NCI-H345 (cell line): ENCODE measurements at places on chromosomes 2 and 18.

DNA sequence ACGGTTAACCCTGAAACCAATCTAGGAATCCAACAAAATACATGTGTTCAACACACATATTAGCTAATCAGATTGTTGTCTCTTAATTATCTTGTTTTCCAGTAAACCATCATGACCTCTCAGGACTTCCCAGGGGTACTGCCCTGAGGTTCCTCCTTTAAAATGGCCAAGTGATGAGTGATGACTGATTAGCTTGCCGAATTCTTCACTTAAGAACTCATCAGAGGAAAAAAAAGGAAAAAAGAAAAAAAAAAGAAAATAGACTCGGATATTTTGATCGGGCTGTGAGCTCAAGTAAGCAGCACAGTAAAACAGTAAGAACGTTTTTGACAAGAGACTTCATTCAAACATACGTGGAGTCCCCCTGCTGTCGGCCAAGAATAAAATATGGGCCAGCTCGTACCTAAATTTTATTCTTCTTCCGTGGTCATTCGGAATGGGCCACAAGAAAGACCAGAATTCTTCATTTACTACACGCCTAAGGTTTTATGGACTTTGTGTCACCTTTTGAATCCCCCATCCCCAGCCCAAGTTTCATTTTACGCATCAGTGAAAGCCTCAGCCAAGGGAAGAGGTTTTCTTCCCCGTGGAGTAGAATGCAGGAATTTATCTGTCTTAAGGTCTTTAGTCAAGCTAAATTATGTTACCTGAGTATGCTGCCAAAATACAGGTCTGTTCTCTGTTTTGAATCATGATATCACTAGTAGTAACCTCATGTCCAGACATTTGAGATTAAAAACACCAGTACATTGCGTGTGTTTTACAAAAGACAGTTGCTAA, 40.5 kb downstream of the COLEC12 start:
- no peak for DNase-seq

- DNase-seq: no peak
These were observed 504.7 kb downstream of the KCNJ3 start for GRCh38 chr2:155203178-155203577.

- no peak for DNase-seq
These were observed 998.0 kb upstream of the CDH2 start for GRCh38 chr18:29174891-29175290.

- no peak for DNase-seq
These were observed 57.2 kb downstream of the TTC39C start for GRCh38 chr18:24071779-24072178.

GRCh38 chr18:52465391-52465790, 125.4 kb downstream of the DCC start:
- DNase-seq: no peak

DNA sequence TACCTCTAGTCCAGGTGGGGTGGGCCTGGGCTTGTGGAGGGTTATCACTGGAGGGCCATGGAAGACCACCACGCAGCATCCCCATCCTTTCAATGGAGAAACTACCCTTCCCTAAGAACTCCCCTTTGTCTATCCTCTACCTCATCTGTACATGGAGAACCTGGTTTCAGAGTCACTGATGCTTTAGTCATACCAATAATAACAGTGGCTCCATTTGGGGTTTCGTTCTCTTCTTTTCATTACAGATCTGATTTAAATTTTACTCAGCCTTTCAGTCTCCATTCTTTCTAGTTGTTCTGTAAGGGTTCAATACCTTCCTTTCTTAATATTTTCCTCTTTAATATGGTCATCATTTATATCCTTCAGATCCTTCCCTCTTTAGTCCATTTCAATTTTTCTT, 54.6 kb upstream of the ZFP36L2 start:
- DNase-seq: no peak

DNA sequence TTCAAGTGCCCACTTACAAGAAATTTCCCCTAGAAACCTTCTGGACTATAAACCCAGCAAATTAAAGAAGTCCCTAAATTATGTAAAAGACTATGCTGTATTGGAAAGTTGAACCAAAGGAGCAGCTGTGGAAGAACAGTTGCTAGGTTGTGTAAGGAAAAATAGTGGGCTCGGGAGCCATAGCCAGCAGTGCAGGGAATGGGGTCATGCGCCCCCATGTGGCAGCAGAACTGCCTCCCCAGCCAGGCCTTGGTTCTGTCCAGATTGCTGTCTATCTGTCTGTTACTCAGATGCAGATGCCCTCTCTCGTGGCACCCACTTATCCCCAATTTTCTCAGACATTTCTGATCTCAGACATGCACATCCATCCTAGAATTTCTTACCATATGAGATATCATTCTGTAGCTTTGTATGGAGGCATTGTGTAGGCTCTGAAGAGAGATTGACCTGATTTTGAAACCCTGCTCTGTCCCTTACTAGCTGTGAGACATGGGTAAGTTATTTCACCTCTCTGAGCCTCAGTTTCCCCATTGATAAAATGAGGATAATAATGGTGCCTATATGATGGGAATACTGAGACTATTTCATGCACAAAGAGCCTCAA, 258.3 kb downstream of the SS18 start:
- DNase-seq: peak; percentile 16

DNA sequence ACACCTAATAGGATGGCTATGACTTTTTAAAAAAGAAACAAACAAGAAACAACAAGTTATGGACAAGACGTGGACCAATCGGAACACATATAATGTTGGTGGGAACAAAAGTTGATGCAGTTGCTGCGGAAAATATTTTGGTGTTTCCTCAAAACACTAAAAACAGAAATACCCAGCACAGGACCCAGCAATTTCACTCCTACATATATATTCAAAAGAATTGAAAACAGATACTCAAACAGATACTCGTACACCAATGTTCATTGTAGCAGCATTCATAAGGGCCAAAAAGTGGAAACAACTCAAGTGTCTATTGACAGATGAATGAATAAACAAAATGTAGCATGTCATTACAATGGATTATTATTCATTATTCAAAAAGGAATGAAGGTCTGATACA, 12.1 kb downstream of the CCDC141 start:
- DNase-seq: no peak

DNA sequence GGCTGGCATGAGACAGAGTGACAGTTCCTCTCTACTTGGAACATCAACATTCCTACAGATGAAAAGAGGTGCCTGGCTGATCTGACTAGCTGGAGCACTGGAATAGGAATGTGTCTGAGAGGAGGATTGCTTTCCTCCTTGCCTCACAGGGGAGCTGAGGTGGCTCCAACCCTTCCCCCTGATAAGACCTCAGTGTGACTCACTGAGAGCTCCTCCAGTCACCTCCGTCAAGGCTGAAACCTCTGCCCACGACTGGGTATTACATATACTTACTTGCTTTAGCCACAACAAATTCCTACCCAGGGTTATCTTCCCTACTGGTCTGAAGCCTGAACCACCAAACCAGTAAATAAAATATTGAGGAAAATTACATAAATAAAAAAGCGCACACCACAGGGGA, 342.7 kb upstream of the REG3G start:
- no peak for DNase-seq

GRCh38 chr2:14232217-14232616, 400.3 kb upstream of the LRATD1 start:
- no peak for DNase-seq

- peak; percentile 61 for DNase-seq
These were observed 104.0 kb downstream of the COBLL1 start for GRCh38 chr2:164737612-164738081.

- DNase-seq: no peak
These were observed 17.7 kb upstream of the UGGT1 start for GRCh38 chr2:128073278-128073677.
